ENCODE measurements at places on chromosomes 3 and 15.

- no peaks in the 10 kb centered on the region for H3K36me3 ChIP-seq
- DNase-seq, result no peak
- no peak overlapping the region for H3K27ac ChIP-seq
- H3K4me1 ChIP-seq, result no peaks in the 10 kb centered on the region
These were observed 132.8 kb downstream of the KCNAB1 start for GRCh38 chr3:156253150-156253549.

DNA sequence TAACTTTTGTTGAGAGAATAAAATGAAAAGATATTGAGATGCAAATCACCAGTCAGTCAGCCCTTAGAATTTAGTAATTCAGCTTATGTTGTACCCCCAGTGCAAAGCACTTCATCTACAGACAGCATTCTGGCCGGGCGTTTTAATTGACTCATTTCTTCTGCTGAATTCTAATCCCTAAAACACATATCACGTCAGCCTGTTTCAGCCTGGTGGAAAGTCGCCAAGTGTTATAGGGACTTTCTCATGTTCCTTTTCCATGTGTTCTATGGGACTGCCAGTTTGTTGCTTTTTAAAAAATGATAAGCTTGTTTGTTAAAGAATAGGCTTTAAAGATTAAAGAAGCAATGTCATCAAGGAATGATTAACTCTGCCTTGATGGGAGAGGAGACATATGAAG lies 169.7 kb upstream of the BFSP2 start:
- no peak overlapping the region for H3K4me3 ChIP-seq
- H3K4me1 ChIP-seq, result no peaks in the 10 kb centered on the region
- H3K27me3 ChIP-seq, result no peaks in the 10 kb centered on the region
- no peak for DNase-seq
- no peak overlapping the region for H3K27ac ChIP-seq
- no peaks in the 10 kb centered on the region for H3K36me3 ChIP-seq

GRCh38 chr3:99757966-99758365 lies 59.7 kb upstream of the CMSS1 start:
- no peak overlapping the region for H3K27ac ChIP-seq
- no peak overlapping the region for H3K4me3 ChIP-seq
- no peaks in the 10 kb centered on the region for H3K4me1 ChIP-seq
- DNase-seq, result no peak
- no peaks in the 10 kb centered on the region for H3K27me3 ChIP-seq
- no peaks in the 10 kb centered on the region for H3K36me3 ChIP-seq

DNA sequence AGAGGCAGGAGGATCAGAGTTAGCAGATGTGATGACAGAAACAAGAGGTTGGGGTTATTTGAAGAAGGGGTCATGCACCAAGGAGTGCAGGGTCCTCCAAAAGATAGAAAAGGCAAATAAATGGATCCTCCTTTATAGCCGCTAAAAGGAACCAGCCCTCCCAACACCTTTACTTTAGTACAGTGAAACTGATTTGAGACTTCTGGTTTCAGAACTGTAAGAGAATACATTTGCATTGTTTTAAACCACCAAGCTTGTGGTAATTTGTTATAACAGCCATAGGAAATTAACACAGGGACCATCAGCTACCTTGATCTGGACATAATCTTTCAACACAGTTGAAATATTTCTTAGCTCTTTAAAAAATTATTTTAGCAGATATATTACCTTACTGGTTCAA lies 166.6 kb downstream of the TIGIT start:
- no peaks in the 10 kb centered on the region for H3K4me1 ChIP-seq
- no peak for DNase-seq
- H3K36me3 ChIP-seq, result no peaks in the 10 kb centered on the region
- no peak overlapping the region for H3K4me3 ChIP-seq
- H3K27ac ChIP-seq, result no peak overlapping the region

GRCh38 chr3:32292085-32292796 lies 53.8 kb downstream of the CMTM8 start:
- H3K4me3 ChIP-seq, result no peak overlapping the region
- H3K27ac ChIP-seq, result no peak overlapping the region
- H3K36me3 ChIP-seq, result no peaks in the 10 kb centered on the region
- peaks cover 10% of the 10 kb centered on the region for H3K4me1 ChIP-seq

DNA sequence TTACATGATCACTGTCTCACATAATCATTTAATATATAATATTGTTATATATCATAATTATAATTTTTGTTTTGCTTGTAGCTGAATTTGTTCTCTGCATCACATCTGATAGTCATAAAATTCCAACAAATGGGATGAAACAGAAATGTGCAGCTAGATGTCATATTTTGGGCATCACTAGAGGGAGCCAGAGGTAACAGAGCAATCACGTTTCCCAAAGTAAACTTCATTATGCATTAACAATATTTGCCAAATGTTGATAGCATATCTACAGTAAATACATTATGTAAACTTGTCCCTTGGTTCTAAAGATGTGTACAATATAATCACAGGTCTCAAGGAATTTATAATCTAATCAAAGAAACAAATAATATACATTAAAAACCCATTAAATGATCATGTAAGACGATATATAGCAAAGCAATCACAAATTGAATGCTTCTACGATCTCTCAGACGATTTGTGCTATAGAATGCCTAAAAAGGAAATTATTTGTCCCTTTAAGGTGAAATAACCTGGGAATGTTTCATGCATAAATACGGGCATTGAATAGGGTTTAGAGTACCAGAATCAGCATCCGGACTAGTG lies 234.2 kb upstream of the MCTP2 start:
- no peak overlapping the region for H3K4me3 ChIP-seq
- H3K27me3 ChIP-seq, result no peaks in the 10 kb centered on the region
- no peaks in the 10 kb centered on the region for H3K36me3 ChIP-seq
- DNase-seq, result no peak

GRCh38 chr15:100598655-100599054 lies 3.3 kb downstream of the LINS1 start:
- H3K4me1 ChIP-seq, result peaks cover 38% of the 10 kb centered on the region
- H3K27me3 ChIP-seq, result no peaks in the 10 kb centered on the region
- no peak for DNase-seq
- H3K36me3 ChIP-seq, result no peaks in the 10 kb centered on the region
- H3K27ac ChIP-seq, result no peak overlapping the region

GRCh38 chr3:82033186-82033585 lies 271.7 kb upstream of the GBE1 start:
- H3K27me3 ChIP-seq, result no peaks in the 10 kb centered on the region
- H3K4me3 ChIP-seq, result no peak overlapping the region
- no peak for DNase-seq

GRCh38 chr15:74776821-74777768 lies 4.8 kb upstream of the CSK start:
- DNase-seq, result peak; percentile 82
- H3K4me1 ChIP-seq, result peaks cover 41% of the 10 kb centered on the region
- H3K4me3 ChIP-seq, result peak overlapping the region; percentile 16
- H3K27me3 ChIP-seq, result no peaks in the 10 kb centered on the region
- no peaks in the 10 kb centered on the region for H3K36me3 ChIP-seq
- H3K27ac ChIP-seq, result peak overlapping the region; percentile 89

DNA sequence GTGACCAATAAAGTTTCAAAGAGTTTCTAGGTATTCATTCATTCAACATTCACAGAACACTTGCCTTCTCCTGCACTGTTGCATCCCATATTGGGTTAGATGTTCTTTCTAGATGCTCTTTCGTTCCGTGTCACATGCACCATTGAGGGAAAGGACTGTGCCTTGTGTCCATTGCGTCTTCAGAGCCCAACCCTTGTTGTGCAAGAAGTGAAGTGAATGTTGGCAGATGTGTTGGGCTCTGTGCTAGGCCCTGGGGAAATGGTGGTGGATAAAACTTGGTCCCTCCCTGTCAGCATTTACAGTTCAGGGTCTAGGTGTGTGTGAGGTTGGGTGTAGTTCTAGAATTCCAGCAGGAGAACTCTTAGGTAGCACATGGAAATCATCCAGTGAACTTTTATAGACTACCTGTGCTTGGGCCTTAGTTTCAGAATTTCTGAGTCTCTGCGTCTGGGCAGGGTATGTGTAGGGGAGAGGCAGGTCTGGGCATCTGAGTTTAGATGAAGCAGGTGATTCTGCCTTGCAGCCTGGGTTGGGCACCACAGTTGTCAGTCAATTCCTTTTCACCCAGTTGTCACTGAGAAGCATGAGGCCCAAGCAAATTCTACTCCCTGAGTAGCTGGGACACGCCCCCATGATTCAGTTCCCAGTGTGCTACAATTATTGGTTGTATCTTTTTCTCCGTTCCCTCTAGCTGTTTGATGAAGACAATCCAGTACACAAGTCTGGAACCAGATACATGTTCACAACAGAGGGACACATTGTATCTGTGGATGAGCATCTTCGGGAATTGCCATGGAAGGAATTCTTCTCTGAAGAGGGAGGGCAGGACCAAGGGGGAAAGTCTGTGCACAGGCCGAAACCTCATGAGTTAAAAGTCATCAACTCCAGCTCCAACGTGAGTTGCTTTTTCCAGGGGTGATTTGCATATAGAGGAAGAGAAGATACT lies 25.4 kb downstream of the EDEM1 start:
- no peak overlapping the region for H3K4me3 ChIP-seq
- no peak for DNase-seq
- H3K27me3 ChIP-seq, result no peaks in the 10 kb centered on the region
- no peaks in the 10 kb centered on the region for H3K4me1 ChIP-seq

DNA sequence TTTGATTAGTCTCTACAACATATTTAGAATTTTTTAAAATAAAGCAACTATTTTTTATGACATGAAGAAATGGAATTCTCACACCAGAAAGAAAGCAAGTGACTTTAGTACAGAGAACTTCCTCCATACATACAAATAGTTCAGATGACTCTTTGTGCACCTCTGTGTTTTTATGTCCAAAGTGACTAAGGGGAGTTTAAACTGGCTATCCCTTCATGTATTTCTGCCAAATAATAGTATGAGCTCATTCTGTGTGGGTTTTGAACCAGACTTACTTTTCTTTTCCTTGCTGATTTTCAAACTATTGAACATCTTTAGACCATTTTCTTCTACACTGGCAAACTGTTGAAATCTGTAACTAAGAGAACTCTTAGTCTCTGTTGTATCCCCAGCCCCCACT lies 196.3 kb downstream of the EPHA3 start:
- no peaks in the 10 kb centered on the region for H3K27me3 ChIP-seq
- no peak overlapping the region for H3K4me3 ChIP-seq
- DNase-seq, result no peak

- H3K27ac ChIP-seq, result no peak overlapping the region
- no peaks in the 10 kb centered on the region for H3K4me1 ChIP-seq
- no peak overlapping the region for H3K4me3 ChIP-seq
- H3K36me3 ChIP-seq, result no peaks in the 10 kb centered on the region
- H3K27me3 ChIP-seq, result no peaks in the 10 kb centered on the region
These were observed 44.7 kb downstream of the MYO1E start for GRCh38 chr15:59327942-59328341.

GRCh38 chr15:65077981-65078352 lies 1.4 kb downstream of the KBTBD13 start:
- peaks cover 4% of the 10 kb centered on the region for H3K27me3 ChIP-seq
- DNase-seq, result peak; percentile 11
- peaks cover 2% of the 10 kb centered on the region for H3K4me1 ChIP-seq
- H3K36me3 ChIP-seq, result no peaks in the 10 kb centered on the region

- no peaks in the 10 kb centered on the region for H3K27me3 ChIP-seq
- no peaks in the 10 kb centered on the region for H3K4me1 ChIP-seq
- no peak overlapping the region for H3K4me3 ChIP-seq
These were observed 240.8 kb downstream of the NR1D2 start for GRCh38 chr3:24185738-24186384.

DNA sequence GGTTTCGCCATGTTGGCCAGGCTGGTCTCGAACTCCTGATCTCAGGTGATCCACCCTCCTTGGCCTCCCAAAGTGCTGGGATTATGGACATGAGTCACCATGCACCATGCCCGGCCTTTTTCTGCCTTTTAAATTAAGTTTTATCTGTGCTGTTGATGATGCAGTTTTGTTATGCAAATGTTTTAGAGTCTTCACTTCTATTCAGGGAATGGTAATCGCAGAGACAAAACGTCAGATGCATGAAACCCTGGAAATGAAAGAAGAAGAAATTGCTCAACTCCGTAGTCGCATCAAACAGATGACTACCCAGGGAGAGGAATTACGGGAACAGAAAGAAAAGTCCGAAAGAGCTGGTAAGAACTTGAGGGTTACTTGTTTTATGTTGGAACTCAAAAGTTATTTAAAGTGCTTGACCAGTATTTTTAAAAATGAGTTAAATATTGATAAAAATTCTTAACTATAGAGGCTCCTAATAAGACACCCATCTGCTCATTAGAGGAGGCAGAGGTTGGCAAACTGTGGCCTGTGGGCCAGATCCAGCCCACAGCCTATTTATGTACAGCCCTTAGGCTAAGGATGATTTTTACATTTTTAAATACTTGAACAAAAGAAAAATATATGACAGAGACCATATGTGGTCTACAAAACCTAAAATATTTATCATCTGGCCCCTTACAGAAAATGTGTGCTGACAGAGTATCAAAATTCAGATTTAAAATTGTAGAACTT lies 127.8 kb upstream of the LRRFIP2 start:
- H3K36me3 ChIP-seq, result peaks cover 23% of the 10 kb centered on the region
- H3K4me1 ChIP-seq, result no peaks in the 10 kb centered on the region
- H3K27me3 ChIP-seq, result no peaks in the 10 kb centered on the region

Data from thymus (tissue), 14 donors.